LHCN-M2 (cell line): ENCODE measurements at places on chromosomes 3 and 15. TPM values are rescaled to one million over a fixed set of nuclear protein-coding genes. Genes with fewer than 3 reads are reported as not detected.

GRCh38 chr3:119973018-119973646 is 121.1 kb downstream of the GSK3B start:
- DNase-seq: no peak

- no peak for DNase-seq
These were observed 118.4 kb upstream of the ROBO1 start for GRCh38 chr3:79886204-79886603.

DNA sequence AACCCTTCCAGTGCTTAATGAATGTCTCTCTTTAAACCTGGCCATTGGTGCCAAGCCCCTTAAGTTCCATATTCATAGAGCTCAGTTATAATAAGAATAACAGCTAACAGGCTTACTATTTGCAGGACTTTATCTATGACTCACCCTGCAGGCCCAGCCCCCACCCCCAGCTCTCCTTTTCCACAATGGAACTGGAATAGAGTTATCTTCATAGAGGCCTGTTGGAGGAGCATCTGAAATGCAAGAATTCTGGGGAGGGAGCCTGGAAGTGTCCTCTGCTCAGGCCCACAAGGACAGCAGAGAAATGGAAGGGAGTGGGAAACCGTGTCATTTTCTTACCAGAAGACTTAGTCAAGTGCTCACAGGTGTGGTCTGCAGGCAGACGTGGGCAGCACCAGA is 52.8 kb downstream of the SEMA5B start:
- peak; percentile 34 for DNase-seq

Gene KBTBD12
- total RNA-seq: not detected in 2 replicates
